ENCODE measurements at places on chromosomes 12 and 14. TPM values are rescaled to one million over a fixed set of nuclear protein-coding genes. Genes with fewer than 3 reads are reported as not detected.

- DNase-seq, result no peak
- no peak overlapping the region for H3K27ac ChIP-seq
- H3K36me3 ChIP-seq, result no peaks in the 10 kb centered on the region
- no peak overlapping the region for H3K4me3 ChIP-seq
- H3K27me3 ChIP-seq, result peaks cover 2% of the 10 kb centered on the region
These were observed 143.5 kb downstream of the PAX9 start for GRCh38 chr14:36805131-36805559.

GRCh38 chr14:103057028-103057371 is 349 bp downstream of the CDC42BPB start:
- H3K36me3 ChIP-seq, result no peaks in the 10 kb centered on the region
- peak; percentile 34 for DNase-seq
- H3K4me1 ChIP-seq, result peaks cover 9% of the 10 kb centered on the region
- no peak overlapping the region for H3K27ac ChIP-seq
- H3K4me3 ChIP-seq, result no peak overlapping the region

GRCh38 chr14:55671641-55672040 is 91.6 kb downstream of the KTN1 start:
- no peaks in the 10 kb centered on the region for H3K27me3 ChIP-seq
- H3K4me3 ChIP-seq, result no peak overlapping the region
- DNase-seq, result no peak
- H3K27ac ChIP-seq, result no peak overlapping the region

GRCh38 chr14:68655911-68656316 is 137.0 kb downstream of the ZFP36L1 start:
- H3K4me1 ChIP-seq, result peaks cover 7% of the 10 kb centered on the region
- no peaks in the 10 kb centered on the region for H3K27me3 ChIP-seq
- no peaks in the 10 kb centered on the region for H3K36me3 ChIP-seq
- H3K4me3 ChIP-seq, result no peak overlapping the region

DNA sequence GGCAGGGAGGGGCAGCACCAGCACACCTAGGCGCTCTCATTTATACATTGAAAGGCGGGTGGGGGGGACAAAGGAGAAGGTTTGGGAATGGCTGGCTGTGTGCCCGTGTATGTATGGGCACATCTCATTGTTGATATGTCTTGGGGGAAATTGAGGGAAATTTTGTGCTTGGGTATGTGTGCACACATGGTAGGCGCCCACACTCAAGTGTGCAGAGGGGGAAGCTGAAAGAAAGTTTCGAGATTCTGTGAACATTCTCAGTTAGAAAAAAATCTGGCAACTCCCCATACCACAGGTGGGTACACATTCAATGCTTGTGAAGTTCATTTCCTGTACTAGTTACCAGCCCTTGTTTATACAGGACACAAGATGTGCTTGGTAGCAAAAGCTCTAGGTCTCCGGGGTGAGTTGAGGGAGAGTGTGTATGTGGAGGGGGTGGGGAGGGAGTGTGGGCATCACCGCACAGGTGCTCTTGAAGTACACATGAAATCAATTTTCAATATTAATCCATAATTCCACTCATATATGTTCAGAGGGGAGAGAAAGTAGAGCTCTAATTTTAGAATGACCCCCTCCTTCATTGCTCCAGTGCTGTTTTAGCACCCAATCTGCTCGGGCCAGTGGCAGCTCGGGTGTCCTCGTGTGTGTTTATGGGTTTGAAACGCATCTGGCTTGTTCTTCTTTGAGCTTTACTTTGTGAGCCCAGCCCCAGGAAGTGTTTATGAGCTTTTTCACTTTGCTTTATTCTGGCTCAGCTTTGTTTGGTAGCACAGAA is 286.0 kb downstream of the ZFP36L1 start:
- H3K27ac ChIP-seq, result peak overlapping the region; percentile 60
- H3K36me3 ChIP-seq, result no peaks in the 10 kb centered on the region
- peak overlapping the region; percentile 39 for H3K4me3 ChIP-seq
- no peaks in the 10 kb centered on the region for H3K27me3 ChIP-seq
- DNase-seq, result peak; percentile 34
- H3K4me1 ChIP-seq, result peaks cover 46% of the 10 kb centered on the region

GRCh38 chr12:78916845-78917480 is 52.4 kb downstream of the SYT1 start:
- H3K36me3 ChIP-seq, result no peaks in the 10 kb centered on the region
- no peak for DNase-seq
- no peaks in the 10 kb centered on the region for H3K4me1 ChIP-seq
- no peak overlapping the region for H3K27ac ChIP-seq

- H3K4me1 ChIP-seq, result no peaks in the 10 kb centered on the region
- no peaks in the 10 kb centered on the region for H3K27me3 ChIP-seq
- H3K4me3 ChIP-seq, result no peak overlapping the region
- H3K27ac ChIP-seq, result no peak overlapping the region
- H3K36me3 ChIP-seq, result no peaks in the 10 kb centered on the region
These were observed 472.9 kb downstream of the NOVA1 start for GRCh38 chr14:26124896-26125438.

DNA sequence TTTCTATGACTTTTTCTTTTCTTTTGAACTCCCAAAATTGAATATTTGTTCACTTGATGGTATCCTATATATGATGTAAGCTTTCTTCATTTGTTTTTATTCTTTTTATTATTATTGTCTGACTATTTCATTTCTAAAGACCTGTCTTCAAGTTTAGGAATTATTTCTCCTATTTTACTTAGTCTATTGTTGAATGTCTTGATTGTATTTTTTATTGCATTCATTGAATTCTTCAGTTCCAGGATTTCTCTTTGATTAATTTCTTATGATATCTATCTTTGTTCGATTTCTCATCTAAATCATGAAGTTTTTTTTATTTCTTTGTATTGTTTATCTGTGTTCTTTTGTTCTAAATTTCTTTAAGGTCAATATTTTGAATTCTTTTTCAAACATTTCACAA is 238.8 kb downstream of the TTC6 start:
- no peak for DNase-seq
- H3K4me1 ChIP-seq, result no peaks in the 10 kb centered on the region
- H3K36me3 ChIP-seq, result no peaks in the 10 kb centered on the region
- no peaks in the 10 kb centered on the region for H3K27me3 ChIP-seq
- H3K4me3 ChIP-seq, result no peak overlapping the region
- H3K27ac ChIP-seq, result no peak overlapping the region

DNA sequence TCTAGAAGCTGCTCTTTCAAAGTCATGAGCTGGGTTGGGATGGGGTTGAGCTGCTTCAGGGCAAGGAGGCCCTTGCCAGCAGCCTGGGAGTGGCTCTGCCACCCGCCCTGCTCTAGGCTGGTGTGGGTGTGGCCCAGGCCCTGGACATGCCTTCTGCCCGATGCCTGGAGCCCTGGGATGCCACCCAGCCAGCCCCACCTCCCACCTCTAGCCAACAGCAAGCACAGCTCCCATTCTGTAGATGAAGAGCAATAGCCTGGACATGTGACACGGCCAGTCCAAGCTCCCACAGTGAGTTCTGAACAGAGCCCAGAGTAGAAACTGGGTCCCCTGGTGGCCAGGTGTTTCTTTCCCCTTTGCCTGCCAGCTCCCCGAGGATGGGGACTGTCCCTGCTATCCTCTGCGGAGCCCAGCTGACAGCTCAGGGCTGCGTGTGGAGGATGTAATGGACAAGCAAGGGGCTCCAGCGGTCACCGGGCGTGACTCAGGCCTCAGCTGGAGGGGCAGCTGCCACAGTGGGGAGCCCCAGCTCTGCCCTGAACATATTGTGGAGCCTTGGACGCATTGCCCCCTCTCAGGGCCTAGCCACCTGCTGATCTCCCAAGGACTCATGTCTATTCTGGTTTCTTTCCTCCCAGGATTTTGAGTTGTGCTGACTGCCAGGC is 165.2 kb downstream of the TSPAN9 start:
- no peaks in the 10 kb centered on the region for H3K36me3 ChIP-seq
- no peak overlapping the region for H3K27ac ChIP-seq
- no peak overlapping the region for H3K4me3 ChIP-seq
- no peak for DNase-seq
- H3K4me1 ChIP-seq, result no peaks in the 10 kb centered on the region
- no peaks in the 10 kb centered on the region for H3K27me3 ChIP-seq

- peak; percentile 74 for DNase-seq
- H3K4me3 ChIP-seq, result peak overlapping the region; percentile 57
- H3K27ac ChIP-seq, result peak overlapping the region; percentile 89
- H3K27me3 ChIP-seq, result peaks cover 4% of the 10 kb centered on the region
- H3K4me1 ChIP-seq, result peaks cover 32% of the 10 kb centered on the region
- H3K36me3 ChIP-seq, result no peaks in the 10 kb centered on the region
These were observed 612.0 kb downstream of the VRK1 start for GRCh38 chr14:97408937-97409815.

DNA sequence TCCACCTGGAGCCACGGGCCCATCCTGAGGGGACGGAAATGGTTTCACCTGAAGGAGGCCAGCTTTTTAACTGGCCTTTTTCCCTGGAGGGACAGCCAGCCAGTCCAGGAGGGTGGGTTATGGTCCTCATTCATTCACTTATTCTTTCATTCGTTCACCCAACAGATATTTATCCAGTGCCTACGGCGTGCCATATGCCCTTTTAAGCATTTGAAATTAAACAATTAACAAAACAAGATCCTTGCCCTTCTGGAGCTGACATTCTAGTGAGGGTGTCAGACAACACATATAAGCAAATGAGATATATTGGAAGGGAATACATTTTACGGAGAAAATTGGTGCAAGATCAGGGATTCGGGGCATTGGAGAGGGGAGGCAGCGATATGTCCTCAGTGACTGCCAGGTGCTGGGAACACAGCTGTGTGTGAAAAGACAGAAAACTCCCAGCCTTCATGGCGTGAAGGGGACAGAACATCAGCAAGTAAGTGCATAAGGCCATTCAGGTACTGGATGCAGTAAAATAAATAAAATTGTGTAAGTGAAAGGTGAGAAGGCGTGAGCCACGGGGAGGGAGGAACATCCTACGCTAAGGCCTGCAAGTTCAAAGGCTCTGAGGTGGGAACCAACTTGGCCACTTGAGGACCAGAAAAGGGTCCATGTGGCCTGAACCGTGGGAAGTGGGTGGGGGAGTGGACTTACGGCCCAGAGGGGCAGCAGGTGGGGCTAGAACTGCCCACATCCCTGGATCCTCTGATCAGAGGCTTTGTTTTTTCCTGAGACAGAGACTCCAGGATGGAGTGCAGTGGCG is 684 bp upstream of the ABCB9 start:
- no peak for DNase-seq
- H3K36me3 ChIP-seq, result no peaks in the 10 kb centered on the region
- H3K27ac ChIP-seq, result peak overlapping the region; percentile 42

DNA sequence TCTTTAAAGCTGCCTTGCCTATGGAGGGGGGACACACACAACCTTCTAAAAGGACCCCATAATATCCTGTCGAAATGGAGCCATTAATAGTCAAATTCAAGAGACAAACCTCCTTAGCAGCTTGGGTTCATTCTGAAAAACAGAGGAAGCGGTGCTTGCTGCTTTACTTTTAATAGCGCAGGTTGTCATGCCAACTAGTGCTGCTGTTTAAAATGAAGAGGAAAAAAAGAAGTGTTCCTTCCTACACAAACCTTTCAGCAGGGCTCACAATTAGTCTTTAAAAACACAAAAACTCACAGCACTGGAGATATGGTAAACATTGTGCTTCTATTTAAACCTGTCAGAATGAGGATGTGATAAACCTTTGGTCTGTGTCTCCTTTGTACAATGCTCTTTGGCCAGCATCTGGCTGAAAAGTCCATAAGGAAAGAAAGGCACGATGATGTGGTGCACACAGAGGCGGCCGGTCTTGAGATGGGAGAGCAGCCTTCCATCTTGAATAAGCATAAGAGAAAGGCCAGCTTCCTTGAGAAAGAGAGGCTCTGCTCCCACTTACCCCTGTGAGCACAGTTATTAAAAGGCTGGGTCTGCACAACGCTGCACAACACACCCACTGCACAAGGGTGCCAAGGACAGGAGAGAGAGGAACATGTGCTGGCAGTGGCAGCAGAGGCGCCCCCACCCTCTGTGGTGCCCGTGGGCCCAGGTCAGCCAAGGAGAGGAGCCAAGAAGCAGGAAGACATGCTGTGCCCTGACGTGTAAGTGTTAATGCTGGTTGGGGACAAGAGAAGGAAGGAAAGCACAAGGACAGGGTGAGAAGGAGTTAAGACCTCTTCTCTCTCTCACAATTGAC is 144.6 kb downstream of the TTC7B start:
- no peak for DNase-seq
- H3K27me3 ChIP-seq, result no peaks in the 10 kb centered on the region
- no peak overlapping the region for H3K4me3 ChIP-seq
- H3K36me3 ChIP-seq, result no peaks in the 10 kb centered on the region
- H3K27ac ChIP-seq, result no peak overlapping the region
- peaks cover 10% of the 10 kb centered on the region for H3K4me1 ChIP-seq

DNA sequence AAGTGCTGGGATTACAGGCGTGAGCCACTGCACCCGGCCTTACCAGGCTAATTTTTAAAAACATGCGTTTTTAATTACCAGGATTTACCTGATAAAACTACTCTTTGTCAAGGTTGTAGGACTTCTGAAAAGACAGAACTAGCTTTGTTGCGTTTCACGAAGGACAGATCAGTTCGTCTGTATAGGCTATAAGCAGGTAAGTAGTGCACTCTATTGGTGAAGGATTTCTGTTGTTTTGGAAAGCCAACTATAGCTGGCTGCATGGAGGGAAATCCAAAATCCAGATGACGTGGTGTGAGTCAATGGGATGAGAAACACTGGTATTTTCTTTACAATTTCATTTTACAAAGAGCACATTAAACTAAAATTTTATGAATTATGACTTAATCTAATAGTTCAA is 14.6 kb downstream of the GNPNAT1 start:
- H3K27ac ChIP-seq, result no peak overlapping the region
- no peak for DNase-seq
- H3K4me1 ChIP-seq, result no peaks in the 10 kb centered on the region
- H3K4me3 ChIP-seq, result no peak overlapping the region
- H3K27me3 ChIP-seq, result no peaks in the 10 kb centered on the region

- no peak for DNase-seq
- H3K27ac ChIP-seq, result no peak overlapping the region
- peaks cover 15% of the 10 kb centered on the region for H3K27me3 ChIP-seq
- H3K4me1 ChIP-seq, result no peaks in the 10 kb centered on the region
- no peak overlapping the region for H3K4me3 ChIP-seq
- H3K36me3 ChIP-seq, result no peaks in the 10 kb centered on the region
These were observed 152.9 kb upstream of the CPM start for GRCh38 chr12:69085852-69086251.

DNA sequence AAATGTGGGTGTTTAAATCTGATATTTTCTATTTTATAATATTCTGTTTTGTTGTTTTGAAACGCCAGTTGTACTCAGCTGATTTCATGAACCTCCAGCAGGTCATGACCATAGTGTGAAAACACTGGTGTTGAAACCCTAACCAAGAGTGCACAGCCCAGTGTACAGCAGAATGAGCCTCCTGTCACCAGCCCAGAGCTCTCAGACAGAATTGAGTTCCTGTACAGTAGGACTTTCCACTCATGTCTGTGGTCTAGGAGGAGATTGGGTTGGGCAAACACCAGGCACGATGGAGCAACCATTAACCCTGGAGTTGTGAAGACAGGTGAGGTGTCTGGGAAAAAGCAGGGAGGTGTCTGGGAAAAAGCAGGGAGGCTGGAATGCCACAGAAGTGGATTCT is 908.8 kb downstream of the VRK1 start:
- H3K27me3 ChIP-seq, result no peaks in the 10 kb centered on the region
- H3K27ac ChIP-seq, result peak overlapping the region; percentile 82
- DNase-seq, result peak; percentile 25
- no peak overlapping the region for H3K4me3 ChIP-seq
- H3K4me1 ChIP-seq, result peaks cover 84% of the 10 kb centered on the region

ITGB7 gene
- total RNA-seq, result 73.0 TPM

CPNE6 gene
- total RNA-seq, result not detected

KRT73 gene
- 1.9 TPM for total RNA-seq

RPL10L gene
- not detected for total RNA-seq

AMHR2 gene
- not detected for total RNA-seq

RPGRIP1 gene
- total RNA-seq, result 0.21 TPM

HOXC13 gene
- not detected for total RNA-seq

NKX2-1 gene
- not detected for total RNA-seq

RIN3 gene
- 26.4 TPM for total RNA-seq

Measured in activated CD4-positive, alpha-beta T cell treated with anti-CD3 and anti-CD28 coated beads for 36 hours (primary cell).